Testis (tissue), 5 donors: ENCODE measurements at places on chromosomes 7 and 10.

- peak; percentile 68 for DNase-seq
These were observed 30.9 kb upstream of the FAM133B start for GRCh38 chr7:92621026-92621540.

DNA sequence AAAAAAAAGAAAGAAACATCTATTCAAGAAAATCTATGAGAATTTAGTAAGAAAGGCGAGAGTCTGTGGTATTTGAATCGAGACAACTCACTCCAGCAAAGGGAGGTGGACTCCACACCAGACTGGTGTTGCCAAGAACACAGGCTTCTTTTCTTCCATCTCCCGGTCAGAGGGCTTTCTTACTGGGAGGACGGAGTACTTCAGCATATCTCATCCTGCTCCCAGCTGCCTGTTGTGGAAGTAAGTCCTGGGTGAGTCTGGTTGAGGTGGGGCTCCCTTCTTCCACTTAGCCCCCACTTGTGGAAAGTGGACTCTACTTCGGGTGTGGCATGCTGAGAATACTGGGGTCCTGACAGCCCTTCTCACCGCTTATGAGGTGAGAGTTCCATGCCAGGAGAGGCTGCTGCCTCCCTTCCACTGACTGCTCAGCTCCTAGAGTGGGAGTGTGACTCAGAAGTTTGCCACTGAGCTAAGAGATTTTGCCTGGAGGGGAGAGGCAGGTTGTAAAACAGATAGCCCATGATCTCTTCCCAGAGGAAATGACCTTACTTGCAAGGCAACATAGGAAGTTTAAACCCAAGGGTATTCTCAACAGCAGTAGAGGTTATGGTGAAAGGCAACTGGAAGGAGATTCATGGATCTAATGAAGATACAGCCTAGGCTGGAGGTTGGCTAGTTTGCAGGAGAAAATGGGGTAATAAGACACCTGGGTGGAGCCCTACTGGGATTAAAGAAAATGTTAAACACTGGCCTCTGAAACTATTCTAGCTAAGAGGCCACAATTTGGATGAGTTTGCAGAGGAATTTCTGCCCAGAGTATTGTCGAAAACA lies 3.5 kb upstream of the NACAD start:
- DNase-seq = no peak

GRCh38 chr10:44788147-44789129 lies 122.7 kb upstream of the TMEM72 start:
- no peak for DNase-seq

GRCh38 chr7:88109612-88110011 lies 110.2 kb downstream of the SRI start:
- DNase-seq = no peak
